ENCODE measurements at places on chromosomes 11 and 22.
A peak's percentile ranks its signal among the peaks of the same experiment; 100 is the strongest.

GRCh38 chr11:61679893-61680621, at the start of gene DAGLA:
Gene DAGLA (plus strand): TSS chr11:61680391. CDS start chr11:61720156, 39,765 bp downstream.
- DNase-seq: peak; percentile 82

DNA sequence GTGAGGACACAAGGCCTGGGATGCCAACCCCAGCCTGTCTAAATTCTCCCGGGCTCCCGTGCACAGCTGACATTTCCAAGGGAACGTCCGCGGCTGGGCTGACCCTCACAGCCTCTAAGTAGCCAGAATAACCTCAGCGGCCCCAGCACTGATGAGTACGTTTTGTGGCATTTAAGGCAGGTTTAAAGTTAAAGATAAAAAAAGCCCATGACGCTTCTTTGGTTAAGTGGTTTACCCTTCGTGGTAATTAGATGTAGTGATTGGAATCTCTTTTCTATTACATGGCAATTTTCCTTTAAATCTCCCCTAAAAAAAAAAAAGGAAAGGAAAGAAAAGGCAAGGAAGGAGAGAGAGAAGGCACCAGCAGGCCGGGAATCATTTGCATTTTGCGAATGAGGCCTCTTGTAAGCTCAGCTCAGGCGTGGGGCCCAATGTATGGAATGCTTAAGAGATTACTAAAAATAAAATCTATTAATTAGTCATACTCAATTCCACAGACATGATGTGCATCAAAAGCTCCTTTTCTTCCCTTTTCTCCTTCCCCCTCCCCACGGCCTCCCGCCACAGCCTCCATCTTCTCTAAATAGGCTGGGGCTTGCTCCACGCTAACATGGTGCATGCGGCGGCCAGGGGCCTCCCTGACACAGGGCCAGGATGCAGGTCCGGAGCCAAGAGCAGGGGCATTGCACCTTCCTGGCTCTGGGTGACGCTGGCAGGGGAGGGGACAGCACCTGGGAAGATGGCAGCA, 44.1 kb downstream of the MACROD1 start:
- no peak for DNase-seq

GRCh38 chr11:130369713-130370112, 55.0 kb upstream of the ZBTB44 start:
- no peak for DNase-seq

GRCh38 chr11:126917531-126918204, 82.9 kb downstream of the KIRREL3 start:
- DNase-seq: peak; percentile 1

- DNase-seq: no peak
Measured at GRCh38 chr11:66339686-66340483, 3.7 kb upstream of the RIN1 start.

DNA sequence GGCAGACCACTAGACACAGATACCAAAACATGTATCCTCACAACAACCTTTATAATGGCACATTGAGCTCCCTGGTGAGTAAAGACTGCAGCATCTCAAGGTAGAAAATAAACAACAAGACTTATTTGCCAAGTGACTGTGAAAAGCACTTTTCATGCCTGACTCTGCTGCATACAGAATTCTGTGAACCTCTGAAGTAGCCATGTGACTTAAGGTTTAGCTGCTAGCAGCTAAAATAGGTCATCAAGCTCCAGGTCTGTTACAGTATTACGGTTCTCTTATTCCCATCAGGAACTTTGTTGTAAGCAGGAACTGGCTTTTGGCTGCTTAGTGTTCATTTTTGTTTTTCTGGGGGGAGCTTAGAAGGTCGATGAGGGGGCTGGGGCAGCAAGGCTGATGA, 139.4 kb downstream of the PAX6 start:
- no peak for DNase-seq

GRCh38 chr11:128422576-128423370, 164.6 kb downstream of the ETS1 start:
- DNase-seq: peak; percentile 84

DNA sequence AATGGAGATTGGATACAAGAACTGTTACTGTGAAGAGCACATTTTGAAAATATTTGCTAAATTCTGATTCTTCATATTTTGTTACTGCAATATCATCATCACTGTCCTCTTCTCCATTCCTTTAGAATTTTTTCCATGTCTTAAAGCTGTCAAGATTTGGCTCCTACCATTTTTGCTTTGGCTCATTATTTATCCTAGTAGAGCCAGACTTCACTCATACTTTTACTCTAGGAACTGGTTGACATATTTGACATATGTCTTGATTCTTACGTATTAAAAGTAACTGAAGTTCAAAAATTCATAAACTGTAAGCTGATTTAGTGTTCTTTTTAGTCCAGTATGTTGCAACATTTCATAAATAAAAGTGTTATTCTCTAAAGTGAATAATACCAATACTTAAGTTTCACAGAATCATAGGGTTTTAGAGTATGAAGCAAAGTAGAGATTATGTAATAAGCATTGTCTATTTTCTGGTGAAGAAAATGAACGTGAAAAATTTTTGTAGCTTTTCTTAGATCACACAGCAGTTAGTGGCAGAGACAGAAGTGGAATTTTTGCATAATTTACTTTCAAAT, 225.6 kb downstream of the TMEM135 start:
- no peak for DNase-seq

DNA sequence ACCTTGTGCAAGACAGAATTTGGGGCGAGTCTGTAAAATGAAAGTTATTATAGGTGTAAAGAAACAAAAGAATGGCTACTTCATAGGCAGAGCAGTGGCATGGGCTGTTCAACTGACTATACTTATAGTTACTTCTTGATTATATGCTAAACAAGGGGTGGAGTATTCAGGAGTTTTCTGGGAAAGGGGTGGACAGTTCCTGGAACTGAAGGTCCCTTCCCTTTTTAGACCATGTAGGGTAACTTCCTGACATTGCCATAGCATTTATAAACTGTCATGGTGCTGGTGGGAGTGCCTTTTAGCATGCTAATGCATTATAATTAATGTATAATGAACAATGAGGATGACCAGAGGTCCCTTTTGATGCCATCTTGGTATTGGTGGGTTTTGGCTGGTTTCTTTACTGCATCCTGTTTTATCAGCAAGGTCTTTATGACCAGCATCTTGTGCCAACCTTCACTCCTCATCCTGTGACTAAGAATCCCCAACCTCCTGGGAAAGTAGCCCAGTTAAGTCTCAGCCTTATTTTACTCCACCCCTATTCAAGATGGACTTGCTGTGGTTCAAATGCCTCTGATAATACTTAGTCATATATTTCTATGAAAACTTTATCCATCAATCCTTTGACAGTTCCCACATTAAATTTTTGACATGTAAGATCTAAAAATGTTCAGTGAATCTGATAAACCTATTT, 118.6 kb downstream of the ARHGAP42 start:
- no peak for DNase-seq

DNA sequence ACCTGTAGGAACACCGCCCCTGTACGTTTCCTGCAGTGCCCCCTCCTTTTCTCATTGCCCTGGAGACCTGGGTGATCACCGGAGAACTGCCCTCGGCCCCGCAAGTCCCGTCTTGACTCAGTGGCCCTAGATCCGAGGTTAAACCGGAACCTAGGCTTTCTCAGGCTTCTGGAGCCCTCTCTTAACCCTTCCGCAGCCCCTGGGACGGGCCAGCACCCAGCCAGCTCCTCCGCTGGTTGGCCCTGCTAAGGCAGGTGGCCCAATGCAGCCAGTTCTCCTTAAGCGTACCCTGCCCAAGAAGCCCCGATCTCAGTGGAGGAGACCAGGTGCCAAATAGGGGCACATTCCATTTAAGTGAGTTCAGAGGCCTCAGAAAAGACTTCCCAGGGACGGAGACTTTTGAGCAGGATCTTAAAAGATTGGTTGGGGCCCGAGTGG, 776 bp downstream of the NLRX1 start:
- peak; percentile 28 for DNase-seq

GRCh38 chr11:82738091-82738490, 4.4 kb upstream of the FAM181B start:
- no peak for DNase-seq

- DNase-seq: no peak
Measured at GRCh38 chr11:95465887-95466286, 234.9 kb upstream of the SESN3 start.

DNA sequence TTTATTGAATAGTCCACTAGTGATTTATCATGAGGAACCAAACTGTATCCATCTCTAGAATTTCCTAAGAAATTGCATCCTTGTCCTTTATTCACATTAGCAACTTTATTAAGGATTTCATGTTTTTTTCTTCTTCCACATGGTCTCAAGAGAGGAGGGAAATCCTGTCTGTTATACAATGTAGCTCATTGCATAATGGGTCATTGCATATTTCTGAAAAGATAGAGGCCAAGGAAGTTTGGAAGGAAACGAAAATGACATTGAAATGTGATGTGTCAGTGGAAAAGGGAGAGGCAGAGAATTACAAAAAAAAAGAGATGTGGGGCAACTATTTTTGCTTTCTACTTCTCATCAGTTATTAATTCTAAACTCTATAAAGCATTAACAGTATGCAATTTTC, 353.1 kb downstream of the METTL15 start:
- no peak for DNase-seq

- DNase-seq: no peak
Measured at GRCh38 chr11:131499199-131499598, 128.8 kb downstream of the NTM start.

DNA sequence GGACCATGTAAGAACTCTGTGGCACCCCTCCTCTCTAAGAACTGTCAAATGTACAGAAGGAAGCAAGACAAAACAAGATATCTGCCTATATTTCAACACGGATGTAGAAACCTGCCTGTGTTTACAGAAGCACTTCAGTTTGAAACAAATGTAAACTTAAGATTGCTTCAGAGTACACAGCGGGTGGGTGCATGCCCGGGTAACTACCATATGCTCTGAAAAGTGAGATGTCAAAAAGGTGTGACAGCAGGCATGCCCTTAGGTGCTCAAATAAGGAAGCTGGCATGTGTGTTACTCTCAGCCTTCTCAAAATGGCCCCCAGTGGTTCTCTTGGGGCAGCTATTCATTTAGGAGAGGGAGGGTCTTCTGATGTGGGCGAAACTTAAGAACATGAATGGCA, 5.2 kb downstream of the ACP2 start:
- DNase-seq: no peak

DNA sequence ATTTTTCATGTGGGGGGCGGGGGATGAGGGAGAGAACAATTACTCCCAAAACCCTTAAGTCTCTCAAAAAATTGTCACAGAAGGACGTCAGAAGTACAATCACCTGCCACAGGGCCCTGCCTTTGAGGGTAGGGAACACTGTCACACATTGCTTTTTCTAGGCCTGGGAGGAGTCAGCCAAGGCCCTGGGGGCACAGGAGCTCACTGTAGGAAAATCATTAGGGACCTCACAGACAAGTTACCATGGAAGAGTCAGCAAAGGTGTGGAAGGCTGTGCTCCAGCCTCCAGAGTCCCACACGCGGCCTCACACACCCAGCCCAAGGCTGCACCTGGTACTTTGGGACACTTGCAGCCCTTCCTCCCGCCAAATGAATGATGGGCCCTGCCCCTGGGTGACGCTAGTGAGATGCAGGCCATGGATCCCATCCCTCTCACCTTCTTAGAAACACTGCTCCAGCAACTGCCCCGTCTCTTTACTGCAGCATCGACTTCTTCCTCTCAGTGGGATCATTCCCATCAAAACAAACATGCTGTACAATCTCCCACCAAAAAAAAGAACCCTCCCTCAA, 3.3 kb downstream of the PLEKHA7 start:
- DNase-seq: no peak

- DNase-seq: no peak
Measured at GRCh38 chr11:8260202-8260966, 3.3 kb downstream of the LMO1 start.

DNA sequence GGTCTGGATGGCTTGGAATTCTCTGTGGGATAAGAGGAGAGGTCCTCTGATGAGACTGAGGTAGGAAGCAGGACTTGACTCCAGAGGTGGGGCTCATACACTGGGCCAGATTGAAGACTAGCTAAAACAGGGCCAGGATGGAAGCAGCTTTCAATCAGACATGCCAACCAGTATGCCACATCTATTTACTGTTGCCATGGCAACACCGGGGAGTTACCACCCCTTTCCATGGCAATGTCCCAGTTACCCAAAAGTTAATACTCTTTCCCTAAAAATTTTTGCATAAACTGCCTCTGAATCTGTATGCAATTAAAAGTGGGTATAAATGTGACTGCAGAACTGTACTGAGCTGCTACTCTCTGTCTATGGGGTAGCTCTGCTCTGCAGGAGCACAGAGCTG, 247.5 kb upstream of the ZBED5 start:
- DNase-seq: no peak

GRCh38 chr11:20474176-20474881, 86.8 kb downstream of the PRMT3 start:
- no peak for DNase-seq

DNA sequence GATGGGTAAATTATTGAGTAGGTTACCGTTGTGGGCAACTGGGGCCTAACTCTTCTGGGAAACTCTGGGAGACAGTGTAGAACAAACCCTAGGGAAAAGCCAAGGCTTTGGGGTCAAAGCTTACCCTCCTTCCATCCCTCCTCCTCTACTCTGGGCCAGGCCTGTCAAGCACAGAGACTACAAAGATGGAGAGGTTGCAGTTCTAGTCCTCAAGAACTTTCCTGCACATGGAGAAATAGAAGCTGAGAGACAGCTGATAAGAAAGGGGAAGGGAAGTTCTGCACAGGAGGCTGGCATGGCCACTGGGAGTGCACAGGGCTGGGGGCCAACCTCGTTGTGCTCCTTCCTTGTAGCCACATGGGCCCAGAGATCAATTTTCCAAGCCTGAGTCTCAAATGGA, 67.2 kb upstream of the ALX4 start:
- no peak for DNase-seq

DNA sequence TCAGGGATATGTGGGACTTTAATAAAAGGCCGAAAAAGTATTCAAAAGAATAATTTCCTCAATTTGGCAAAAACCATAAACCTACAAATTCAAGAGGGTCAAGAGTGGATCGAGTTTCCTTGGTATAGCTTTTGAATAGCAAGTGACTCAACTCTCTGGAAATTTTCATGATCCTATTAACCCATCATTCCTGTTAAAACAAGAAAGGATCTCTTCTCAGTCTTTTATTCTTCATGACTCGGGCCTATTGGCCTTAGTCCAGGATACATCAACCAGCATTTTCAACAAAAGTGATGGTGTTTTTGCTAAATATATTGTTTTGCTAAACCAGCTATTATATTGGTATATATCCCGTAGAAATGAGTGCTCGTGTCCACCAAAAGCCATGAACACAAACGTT, 110.3 kb downstream of the ATXN10 start:
- DNase-seq: no peak
